ENCODE measurements at places on chromosomes 5 and 9.
A peak's percentile ranks its signal among the peaks of the same experiment; 100 is the strongest.

- no peak for DNase-seq
Measured at GRCh38 chr5:17216974-17217492, 398 bp upstream of the BASP1 start.

- no peak for DNase-seq
Measured at GRCh38 chr9:128575469-128575868, 23.1 kb downstream of the SPTAN1 start.

DNA sequence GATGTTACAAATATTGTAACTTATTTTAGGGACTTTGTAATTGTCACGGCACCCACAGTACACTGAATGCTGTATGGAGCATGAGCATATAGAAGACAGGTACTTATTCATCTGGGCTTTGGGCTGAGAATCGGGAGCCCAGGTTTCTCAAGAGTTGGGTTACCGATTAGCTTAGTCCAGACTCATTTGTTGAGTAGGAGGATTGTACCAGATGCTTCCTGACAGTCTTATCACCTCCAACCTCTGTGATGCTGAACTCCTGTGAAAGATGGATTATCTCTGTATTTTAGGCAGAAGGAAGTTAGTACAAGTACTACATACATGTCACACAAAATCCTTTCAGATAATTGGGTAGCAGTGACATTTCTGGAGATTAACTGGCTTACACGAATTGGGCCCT lies 79.2 kb downstream of the SV2C start:
- no peak for DNase-seq

GRCh38 chr9:13580131-13580530 lies 300.6 kb upstream of the MPDZ start:
- no peak for DNase-seq

DNA sequence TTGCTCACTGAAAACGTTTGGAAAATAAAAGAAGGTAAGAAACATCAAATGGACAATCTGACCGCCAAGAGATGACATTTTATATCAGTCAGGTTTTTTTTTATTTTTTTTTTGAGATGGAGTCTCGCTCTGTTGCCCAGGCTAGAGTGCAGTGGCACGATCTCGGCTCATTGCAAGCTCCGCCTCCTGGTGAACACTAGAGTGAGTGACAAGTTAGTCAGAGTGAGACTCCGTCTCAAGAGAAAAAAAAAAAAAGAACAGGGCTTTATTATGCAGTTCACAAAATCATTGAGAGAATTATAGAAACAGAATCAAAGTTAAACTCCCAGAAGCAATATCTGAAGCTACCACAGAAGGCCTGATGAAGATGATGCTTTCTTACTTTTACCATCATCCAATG lies 70.1 kb downstream of the DTWD2 start:
- DNase-seq, result no peak

GRCh38 chr5:13649656-13650055 lies 294.8 kb downstream of the DNAH5 start:
- DNase-seq, result no peak

DNA sequence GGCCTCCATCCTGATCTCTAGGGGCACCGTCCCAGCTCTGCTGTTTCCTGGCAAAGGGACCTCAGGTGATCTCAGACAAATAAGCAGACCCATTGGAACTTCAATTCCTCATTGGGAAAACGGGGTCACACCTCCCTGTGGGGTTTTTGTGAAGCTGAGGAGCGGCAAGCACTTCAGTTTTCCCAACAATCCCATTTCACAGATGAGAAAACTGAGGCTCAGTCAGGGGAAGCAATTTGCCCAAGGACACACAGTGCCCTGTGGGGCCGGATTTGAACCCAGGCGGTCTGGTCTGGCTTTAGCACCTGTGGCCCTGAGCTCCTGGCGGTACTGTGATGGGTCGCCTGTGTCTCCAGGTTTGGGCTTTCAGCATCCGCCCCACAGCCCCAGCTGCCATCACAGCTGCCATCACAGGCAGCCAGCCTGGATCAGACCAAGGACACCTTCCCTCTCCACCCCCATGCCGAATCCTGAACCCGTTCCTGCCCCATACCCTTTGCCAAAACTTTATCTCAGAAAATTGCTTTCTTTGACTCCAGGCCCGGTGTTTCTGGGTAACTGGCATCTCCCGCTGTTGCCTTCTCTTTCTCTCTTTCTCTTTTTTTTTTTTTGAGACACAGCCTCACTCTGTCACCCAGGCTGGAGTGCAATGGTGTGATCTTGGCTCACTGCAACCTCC lies 26.4 kb downstream of the NCS1 start:
- no peak for DNase-seq

GRCh38 chr5:40277161-40277906 lies 402.4 kb upstream of the PTGER4 start:
- peak; percentile 30 for DNase-seq

GRCh38 chr9:36855448-36856315 lies 178.4 kb downstream of the PAX5 start:
- DNase-seq, result no peak

- DNase-seq, result no peak
Measured at GRCh38 chr9:26033336-26033735, 355.1 kb upstream of the TUSC1 start.

DNA sequence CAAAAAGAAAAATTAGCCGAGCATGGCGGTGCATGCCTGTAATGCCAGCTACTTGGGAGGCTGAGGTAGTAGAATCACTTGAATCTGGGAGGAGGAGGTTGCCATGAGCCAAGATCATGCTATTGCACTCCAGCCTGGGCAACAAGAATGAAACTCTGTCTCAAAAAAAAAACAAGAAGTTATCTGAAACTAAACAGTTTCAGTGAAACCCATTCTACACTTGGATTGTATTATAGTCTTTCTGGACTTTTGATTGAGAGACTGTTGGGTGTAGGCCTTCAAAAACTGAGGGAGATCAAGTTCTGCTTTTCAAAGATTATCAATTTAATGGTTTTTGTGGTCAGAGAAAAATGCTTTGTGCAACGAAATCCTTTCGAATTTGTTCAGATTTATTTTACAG lies 34.6 kb upstream of the SPINK5 start:
- DNase-seq, result no peak

Measured in activated naive CD4-positive, alpha-beta T cell treated with anti-CD3 and anti-CD28 coated beads, Interleukin-2, amount 50 U/mL, for 16 hours (primary cell).